Placental pericyte (primary cell): ENCODE measurements at places on chromosomes 1 and 21. TPM values are rescaled to one million over a fixed set of nuclear protein-coding genes. Genes with fewer than 3 reads are reported as not detected.

Gene HSD11B1
- total RNA-seq: 11.6 and 18.6 TPM in 2 replicates

Gene SLC25A44
- total RNA-seq: 17.3 and 18.6 TPM in 2 replicates

Gene SPRR2F
- total RNA-seq: not detected in 2 replicates

Gene LMX1A
- total RNA-seq: not detected in 2 replicates

Gene RIPK4
- not detected in 2 replicates for total RNA-seq

Gene CD5L
- not detected in 2 replicates for total RNA-seq

Gene MX1
- total RNA-seq: 15.3 and 15.6 TPM in 2 replicates

Gene KCNJ15
- total RNA-seq: 1.8 and 6.0 TPM in 2 replicates

Gene TRNAU1AP
- total RNA-seq: 17.7 and 19.3 TPM in 2 replicates

Gene VWA1
- 5.9 and 7.9 TPM in 2 replicates for total RNA-seq

Gene TAL1
- total RNA-seq: under 0.01 TPM in 1 of 2 replicates, not detected in the other

Gene C21orf58
- total RNA-seq: 0.88 and 11.2 TPM in 2 replicates

Gene SMIM34
- not detected in 2 replicates for total RNA-seq

Gene SASS6
- total RNA-seq: 0.88 and 8.9 TPM in 2 replicates

Gene S100A4
- total RNA-seq: 77.0 and 337 TPM in 2 replicates

Gene GRIK3
- total RNA-seq: not detected in 2 replicates

Gene SAMD13
- total RNA-seq: 0.14 TPM in 1 of 2 replicates, not detected in the other

Gene C1orf116
- total RNA-seq: 0.14 TPM in 1 of 2 replicates, not detected in the other

Gene PLCH2
- total RNA-seq: under 0.01 TPM in 2 replicates
